ENCODE measurements at places on chromosomes 6 and 20.

- DNase-seq = no peak
Measured at GRCh38 chr6:134809130-134809529, 140.8 kb downstream of the ALDH8A1 start.

DNA sequence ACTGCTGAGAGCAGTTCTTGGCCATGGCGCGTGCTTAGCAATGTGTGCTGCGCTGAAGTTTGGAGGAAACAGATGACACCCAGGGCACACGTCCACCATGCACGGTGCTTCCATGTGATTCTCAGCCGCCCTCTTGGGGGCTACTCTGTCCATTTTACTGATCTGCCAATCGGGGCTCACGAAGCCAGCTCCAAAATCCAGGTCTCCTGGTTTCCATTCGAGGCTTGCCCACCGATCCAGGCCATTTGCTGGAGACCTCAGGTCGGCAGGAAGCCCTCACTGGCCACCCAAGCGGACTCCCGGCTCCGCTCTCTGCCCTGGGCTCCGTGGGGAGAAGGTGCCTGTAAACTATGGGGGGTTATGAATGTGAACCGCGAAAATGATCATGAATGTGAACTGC lies 11.7 kb upstream of the FRMD1 start:
- DNase-seq = no peak

DNA sequence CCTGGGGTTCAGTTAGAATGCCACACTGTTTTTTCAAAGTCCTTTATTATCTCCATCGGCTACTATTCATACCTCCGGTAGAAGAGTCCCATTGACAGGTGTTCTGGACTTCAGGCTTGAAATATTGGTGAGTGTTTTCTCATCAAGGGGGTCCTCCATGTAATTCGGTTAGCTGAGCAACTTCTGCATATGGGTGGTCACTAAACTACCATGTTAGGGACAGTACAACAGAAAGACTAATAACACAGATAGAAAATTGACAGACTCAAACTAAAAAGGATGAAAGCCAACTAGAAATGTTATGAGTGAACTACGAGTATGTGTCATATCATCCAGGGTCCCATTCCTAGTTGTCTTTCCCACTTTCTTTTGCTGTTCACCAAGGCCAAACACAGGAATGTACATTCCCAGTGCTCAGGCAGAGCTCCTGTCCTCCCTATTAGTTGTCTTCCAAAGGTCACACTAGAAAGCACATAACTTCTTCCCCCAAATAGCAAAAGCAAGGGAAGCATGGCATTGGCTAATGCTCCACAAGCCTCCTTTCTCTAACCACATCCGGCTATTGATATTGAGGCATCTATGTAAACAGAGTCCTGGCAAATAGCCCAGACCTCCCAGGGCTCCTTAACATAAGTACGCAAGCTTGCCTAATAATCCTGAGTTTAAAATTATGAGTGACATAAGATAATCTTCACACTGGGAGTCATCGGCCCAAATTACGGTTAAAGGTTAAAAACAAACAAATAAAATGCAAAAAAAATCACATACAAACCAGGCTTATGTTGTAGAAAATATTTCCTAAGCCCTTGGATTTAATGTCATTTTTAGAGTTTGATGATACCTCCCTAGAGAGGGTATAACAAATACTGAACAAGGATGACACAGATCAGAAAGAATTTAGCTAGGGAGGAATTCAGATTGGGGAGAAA lies 13.2 kb downstream of the CCN2 start:
- DNase-seq = peak; percentile 86

DNA sequence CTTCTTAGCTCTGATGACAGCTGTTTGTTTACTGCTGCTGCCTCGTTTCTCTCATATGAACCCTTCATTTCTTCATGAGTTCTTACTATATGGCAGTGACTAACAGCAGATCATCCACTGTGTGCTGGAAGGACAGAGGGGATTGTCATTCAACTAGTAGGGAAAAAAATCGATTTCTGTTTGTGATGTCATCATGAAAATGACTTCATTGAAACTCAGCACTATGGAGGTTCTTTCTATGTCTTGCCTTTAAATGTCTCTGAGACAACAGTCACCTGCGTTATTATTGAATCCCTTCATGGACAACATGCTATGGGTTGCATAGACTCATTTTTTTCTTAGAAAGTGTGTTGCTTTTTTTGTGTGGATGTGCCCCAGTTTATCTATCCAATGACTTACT lies 394.4 kb downstream of the DOK5 start:
- DNase-seq = no peak

DNA sequence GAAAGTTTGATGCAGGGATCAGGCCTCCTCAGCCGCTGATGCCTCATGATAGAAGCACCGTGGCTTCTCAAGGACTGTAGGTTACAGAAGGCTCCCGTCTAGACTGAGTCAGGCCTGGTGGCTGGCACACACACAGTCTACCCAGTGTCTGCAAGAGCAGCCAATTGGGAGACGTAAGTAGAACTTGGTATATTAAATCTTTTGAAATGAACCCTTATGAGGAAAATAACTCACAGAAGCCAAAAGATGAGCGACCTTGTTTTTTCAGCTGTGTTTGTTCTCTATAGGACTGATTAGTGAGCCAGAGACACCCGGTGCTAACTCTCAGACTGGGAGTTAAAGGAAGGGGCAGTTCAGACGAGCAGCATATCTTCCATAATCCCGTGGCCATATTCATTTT lies 5.9 kb upstream of the PDE10A start:
- peak; percentile 50 for DNase-seq

DNA sequence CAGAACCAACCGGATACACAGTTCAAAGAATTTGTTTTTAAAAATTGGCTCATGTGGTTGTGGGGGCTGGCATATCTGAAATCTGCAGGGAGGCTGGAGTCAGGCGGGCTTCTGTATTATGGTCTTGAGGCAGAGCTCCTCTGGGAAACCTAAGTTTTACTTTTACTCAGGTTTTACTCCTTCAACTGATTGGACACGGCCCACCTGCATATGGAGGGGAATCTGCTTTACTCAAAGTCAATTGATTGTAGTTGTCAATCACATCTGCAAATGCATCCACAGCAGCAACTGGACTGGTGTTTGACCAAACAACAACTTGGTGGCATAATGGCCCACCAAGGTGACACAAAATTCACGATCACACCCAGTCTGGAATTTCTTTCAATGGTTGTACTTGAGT lies 103.4 kb downstream of the ERMARD start:
- no peak for DNase-seq

DNA sequence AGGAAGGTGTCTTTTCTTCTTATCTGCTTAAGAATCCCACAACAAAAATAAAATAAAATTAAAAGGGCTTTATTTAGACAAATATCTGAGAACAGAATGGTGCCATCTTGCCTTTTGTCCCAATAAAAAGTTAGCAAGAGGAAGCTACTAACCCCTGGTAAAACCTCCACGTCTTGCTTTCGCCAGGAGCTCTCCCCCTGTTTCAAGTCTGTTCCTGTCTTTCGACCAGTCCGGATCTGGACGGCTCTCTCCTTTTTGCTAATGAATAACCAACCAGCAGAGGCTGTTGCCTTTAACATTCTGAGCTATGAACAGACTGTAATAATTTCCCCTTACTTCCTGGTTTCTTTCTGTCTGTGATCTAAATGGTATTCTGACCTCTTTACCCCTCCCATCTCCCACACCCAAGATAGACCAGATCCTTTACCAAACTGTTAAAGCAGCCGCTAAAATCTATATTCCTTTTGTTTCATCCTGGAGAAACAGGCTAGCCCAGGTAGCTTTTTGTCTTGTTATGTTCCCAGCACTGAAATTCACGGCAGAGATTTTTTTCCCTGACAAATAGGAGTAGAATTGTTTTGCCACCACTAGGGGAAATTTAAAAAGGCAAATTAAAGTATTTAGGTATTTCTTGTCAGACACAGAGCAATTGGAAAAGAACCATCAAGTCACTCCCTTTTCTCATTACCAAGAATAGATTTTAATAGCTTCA lies at the start of gene FRK:
FRK (minus strand) TSS at position 320 of the 712 bp plus-strand sequence. CDS start 580 bp downstream, outside the sequence.
- DNase-seq = peak; percentile 63

GRCh38 chr6:152300517-152300916 lies 336.6 kb downstream of the SYNE1 start:
- DNase-seq = no peak

DNA sequence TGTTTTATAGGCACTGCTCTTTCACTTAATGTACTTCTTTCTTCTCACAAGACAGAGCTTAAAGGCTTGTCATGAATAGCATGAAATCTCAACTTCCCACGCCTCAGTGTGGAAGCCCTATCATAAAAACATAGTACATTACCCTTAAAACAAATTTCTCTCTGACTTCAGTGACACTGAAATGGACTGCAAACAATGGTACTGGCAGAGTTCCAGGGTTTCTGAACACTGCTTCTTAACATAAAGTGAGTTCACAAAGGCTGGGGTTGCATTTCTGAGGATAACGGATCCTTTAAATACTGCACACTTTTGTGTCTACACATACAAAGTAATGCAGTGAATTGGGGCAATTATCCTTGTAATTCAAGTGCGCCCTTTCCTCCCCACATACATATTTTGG lies 32.3 kb upstream of the PLEKHG1 start:
- DNase-seq = no peak

- peak; percentile 19 for DNase-seq
Measured at GRCh38 chr6:39980839-39981580, 46.7 kb upstream of the MOCS1 start.

- no peak for DNase-seq
Measured at GRCh38 chr6:87407561-87407900, 241 bp upstream of the CFAP206 start.

DNA sequence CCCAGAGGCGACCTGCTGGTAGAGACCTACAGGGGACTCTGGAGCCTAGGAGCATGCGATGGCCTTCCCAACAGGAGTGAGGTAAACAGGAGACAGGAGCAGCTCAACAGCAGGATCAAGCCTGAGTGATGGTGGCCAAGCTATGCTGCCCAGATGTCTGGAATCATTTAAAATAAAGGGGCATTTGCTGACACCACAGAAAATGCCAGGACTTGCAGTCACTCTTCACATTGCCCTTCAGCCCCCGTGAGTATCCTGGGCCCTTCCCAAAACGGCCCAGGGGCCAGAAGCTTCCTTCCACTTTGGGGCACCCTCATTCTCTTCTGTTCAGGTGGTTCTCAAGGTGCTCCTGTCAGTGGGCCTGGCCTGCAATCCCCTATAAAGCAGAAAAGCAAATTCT lies 23.2 kb downstream of the INSM1 start:
- DNase-seq = no peak

GRCh38 chr6:40587240-40588069 lies at the start of gene LRFN2:
LRFN2 (minus strand) TSS chr6:40587364.
- no peak for DNase-seq

DNA sequence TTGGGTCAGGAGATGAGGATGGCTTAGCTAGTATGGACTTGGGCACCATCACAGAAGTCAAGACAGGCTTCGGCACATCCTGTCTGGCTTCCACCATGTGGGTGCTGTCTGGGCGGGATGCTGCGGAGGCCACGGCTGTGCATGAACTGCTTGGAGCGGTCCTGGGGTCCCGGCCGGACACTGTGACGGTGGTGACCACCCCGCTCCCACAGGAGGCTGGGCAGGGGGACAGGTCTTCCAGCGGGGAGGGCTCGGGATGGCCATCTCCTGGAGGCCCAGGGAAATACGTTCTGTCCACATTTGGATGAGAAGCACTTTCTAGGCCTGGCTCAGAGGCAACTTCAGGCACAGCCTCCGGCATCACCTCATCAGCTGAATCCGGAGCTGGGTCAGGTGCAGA lies 32.1 kb upstream of the TCFL5 start:
- no peak for DNase-seq

DNA sequence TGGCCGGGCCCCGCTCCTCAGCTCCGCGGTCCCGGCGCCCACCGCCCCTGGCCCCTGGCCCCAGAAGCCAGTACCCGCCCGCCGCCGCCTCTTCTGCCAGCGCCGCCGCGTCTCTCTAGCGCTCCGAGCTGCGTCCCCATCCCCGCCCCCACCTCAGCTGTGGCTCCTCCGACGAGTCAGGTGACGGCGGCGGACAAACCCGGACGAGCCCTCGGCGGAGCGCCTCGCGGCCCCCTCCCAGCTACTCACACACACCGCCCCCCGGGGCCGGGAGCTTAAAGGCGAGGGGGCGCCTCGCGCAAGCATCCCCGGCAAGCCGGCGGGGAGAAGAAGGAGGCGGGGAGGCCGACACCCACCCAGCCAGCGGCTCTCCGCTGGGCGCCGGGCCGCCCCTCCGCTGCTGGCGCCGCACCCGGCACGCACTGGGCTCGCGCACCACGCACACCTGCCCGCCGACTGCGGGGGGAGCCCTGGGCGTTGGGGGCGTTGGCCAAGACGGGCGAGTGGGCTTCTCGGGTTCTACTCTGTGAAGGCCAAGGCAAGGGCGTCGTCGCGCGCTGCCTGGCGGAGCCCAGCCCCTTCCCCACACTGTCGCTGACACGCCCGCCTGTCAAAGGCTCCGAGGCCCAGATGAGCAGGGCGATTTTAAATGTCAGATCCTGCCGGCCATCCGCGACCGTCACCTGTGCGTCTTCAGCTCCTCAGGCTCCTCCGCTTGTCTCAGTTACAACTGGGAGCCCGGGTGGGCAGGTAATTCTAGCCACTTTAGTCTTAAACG lies at the start of gene SNAP91:
SNAP91 (minus strand) TSS at position 132 of the 778 bp plus-strand sequence. CDS start 1,174 bp downstream, outside the sequence.
- DNase-seq = peak; percentile 9

DNA sequence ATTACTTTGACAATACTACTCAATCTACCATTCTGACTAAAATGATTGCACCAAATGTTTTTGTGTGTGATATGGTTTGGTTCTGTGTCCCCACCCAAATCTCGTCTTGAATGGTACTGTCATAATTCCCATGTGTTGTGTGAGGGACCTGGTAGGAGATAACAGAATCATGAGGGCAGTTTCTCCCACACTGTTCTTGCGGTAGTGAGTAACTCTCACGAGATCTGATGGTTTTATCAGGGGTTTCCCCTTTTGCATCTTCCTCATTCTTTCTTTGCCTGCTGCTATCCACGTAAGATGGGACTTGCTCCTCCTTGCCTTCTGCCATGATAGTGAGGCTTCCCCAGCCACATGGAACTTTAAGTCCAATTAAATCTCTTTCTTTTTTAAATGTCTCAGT lies 20.8 kb downstream of the SYCP2 start:
- no peak for DNase-seq

DNA sequence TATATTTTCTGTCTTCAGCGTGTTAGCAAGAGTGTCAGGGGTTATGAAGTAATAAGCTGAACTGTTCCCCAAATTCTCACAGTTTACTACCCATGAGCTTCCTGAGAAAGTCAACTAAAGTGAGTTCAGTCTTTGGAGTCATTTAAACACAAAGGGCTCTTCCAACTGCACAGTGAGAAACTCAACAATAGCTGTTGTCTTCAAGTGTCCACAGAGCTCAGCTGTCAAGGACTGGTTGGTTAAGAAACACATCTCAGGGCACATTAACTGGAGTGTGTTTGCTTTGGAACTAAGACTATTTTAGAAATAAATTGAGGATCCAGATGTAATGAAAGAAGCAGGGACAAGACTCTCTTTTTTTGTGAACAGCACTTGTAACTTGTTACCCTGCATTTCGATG lies 241.4 kb upstream of the SOX4 start:
- no peak for DNase-seq
